Cortex of kidney (tissue), 1 donor: ENCODE measurements at places on chromosomes 7 and 10.

GRCh38 chr7:70068531-70068930 lies 470.3 kb downstream of the AUTS2 start:
- no peak for DNase-seq

DNA sequence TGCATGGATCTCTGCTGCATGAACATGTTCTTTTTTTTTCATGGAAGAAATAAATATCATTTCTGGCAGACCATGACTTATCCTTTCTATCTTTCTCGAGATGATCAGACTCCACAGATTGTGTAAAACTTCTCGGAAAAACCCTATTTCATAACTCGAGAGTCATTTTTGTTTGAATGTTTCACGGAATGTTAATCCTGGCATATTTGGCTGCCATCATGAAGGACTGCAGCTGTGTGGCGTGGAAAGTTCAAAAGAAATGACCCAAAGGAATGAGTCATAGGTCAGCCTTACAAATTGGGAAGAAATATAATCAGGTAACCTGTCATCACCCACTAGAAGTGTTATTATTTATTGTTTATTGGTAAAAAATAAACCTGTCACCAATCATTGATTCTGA lies 566.8 kb downstream of the SDK1 start:
- DNase-seq = no peak

GRCh38 chr7:139588632-139589031 lies 65.1 kb downstream of the CLEC2L start:
- no peak for DNase-seq

DNA sequence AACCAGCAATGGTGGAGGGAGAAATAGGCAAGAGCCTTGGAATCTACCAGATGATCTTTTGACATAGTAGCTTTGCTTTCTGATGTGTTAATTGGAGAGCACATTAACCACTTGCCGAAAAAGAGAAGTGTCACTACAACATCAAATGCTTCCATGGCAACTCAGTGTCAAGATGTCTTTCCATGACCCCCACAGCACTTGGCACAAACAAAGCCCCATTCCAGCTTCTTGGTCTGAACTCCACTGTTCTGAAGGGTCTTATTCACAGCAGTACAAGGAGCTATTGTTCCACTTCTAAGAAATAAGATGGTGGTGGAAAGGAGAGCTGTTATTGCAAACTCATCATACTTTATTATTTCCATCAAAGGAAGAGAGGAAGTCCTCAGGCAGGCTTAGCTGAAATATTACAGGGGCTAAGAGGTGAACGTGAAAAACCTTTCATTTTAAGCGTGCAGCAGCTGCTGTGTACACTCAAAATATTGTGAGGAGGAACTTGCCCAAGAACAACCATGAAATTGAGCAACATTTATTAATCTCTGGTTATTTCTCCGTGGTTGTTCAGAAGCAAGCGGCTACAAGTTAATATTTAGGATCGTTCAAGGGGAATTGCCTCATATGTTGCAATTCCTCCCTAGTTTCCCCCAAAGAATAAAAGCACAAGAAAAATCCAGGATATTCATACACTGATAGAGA lies 354.8 kb upstream of the CELF2 start:
- DNase-seq = no peak

GRCh38 chr10:29440981-29441380 lies 152.1 kb downstream of the LYZL1 start:
- no peak for DNase-seq

DNA sequence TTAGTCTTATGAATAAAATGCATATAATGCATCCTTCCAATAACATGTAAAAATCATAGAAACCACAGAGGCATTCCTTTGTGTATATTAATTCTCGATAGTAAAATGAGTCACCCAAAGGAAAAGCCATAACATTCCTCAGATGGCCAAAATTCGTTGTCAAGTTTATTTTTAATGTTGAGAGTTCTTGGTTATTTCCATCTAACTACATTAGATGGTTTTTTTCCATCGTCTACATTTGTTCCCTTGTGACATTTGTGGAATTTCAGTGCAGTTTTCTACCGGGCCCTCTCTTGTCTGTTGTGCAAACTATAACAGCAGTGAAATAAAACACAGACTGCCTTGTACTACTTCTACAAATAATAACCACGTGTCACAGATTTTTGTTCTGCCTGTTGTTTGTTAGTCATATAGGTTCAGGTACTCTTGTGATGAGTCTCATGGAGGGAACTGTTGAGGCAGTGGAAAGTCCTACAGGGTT lies 54.7 kb upstream of the CCAR1 start:
- DNase-seq = no peak

- no peak for DNase-seq
Measured at GRCh38 chr10:92990615-92991014, 70.0 kb upstream of the CYP26C1 start.

GRCh38 chr7:129644634-129645230 lies 33.2 kb downstream of the NRF1 start:
- no peak for DNase-seq

GRCh38 chr7:31145339-31145738 lies 93.2 kb downstream of the ADCYAP1R1 start:
- DNase-seq = no peak
